Panc1 (cell line): ENCODE measurements at places on chromosomes 5 and 9. TPM values are rescaled to one million over a fixed set of nuclear protein-coding genes. Genes with fewer than 3 reads are reported as not detected.

PAEP gene
- total RNA-seq, result not detected

- H3K4me1 ChIP-seq, result peaks cover 10% of the 10 kb centered on the region
- no peak overlapping the region; the same call in 1 of the 2 replicates for H3K27ac ChIP-seq
- DNase-seq, result no peak
- H3K27me3 ChIP-seq, result no peaks in the 10 kb centered on the region
Measured at GRCh38 chr5:172918421-172919371, 40.5 kb upstream of the RPL26L1 start.

- H3K27ac ChIP-seq, result no peak overlapping the region
- DNase-seq, result no peak
- no peak overlapping the region for H3K4me3 ChIP-seq
- no peaks in the 10 kb centered on the region for H3K27me3 ChIP-seq
Measured at GRCh38 chr9:97526895-97527575, 25.6 kb downstream of the TMOD1 start.

- no peak overlapping the region for H3K4me3 ChIP-seq
- DNase-seq, result no peak
- 0 out of 2 replicates have a peak, but pooled peaks cover 8% of the 10 kb centered on the region for H3K27me3 ChIP-seq
- no peak overlapping the region for H3K27ac ChIP-seq
Measured at GRCh38 chr5:76893294-76893693, 43.5 kb downstream of the S100Z start.

GRCh38 chr5:66247176-66247960 lies 103.3 kb downstream of the SREK1 start:
- no peaks in the 10 kb centered on the region for H3K36me3 ChIP-seq
- no peak overlapping the region for H3K4me3 ChIP-seq
- no peaks in the 10 kb centered on the region for H3K27me3 ChIP-seq
- no peaks in the 10 kb centered on the region for H3K4me1 ChIP-seq

DNA sequence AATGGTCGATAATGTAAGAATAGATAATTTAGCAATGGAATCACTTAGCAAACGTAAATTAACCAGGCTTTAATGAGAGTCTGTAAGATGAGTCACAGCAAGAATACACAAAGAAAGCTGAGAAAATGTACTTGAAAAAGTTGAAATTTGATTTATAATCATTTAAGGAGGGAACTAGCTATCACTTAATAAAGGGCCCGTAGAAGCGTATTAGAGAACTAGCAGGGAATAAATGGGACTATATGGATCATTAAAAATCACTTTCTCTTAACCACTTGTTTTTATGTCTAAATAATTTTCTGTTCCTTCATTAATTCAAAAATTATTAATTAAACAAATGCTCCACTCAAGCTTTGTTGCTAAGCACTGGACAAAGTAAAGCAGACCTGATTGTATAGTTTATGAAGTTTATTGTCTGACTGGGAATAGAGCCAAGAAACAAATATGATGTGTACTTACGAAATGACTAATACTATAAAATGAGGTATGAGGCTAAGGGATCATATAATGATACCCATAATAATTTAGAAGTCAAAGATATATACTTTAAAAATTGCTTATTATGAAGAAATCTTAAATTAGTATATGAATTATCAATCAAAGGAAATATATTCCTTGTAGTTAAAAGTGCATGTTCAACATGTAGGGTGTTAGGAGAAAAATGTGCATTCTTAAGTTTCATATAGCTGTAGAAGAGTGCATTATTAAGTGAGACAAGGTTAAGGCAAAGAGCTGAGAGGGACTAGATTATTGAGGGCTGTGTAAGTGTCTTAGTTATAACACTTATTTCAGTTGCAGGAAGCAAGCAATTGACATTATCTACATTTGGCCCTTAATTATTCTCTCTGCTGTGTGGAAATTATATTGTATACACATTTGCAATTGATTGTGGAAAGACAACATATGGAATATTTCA lies 196.8 kb downstream of the PRDM9 start:
- no peaks in the 10 kb centered on the region for H3K4me1 ChIP-seq
- no peaks in the 10 kb centered on the region for H3K27me3 ChIP-seq
- no peak overlapping the region for H3K27ac ChIP-seq
